ENCODE measurements at places on chromosomes 2 and 18. TPM values are rescaled to one million over a fixed set of nuclear protein-coding genes. Genes with fewer than 3 reads are reported as not detected.

Gene NT5DC4
- not detected for total RNA-seq

Gene ONECUT2
- not detected for total RNA-seq

Gene CDC42EP3
- 18.6 TPM for total RNA-seq

Gene C1GALT1C1L
- 0.31 TPM for total RNA-seq

Gene ZNF514
- total RNA-seq = 7.1 TPM

Gene BOLL
- total RNA-seq = not detected

Gene LDLRAD4
- total RNA-seq = 27.5 TPM

Gene UBXN4
- 70.6 TPM for total RNA-seq

Gene BCL11A
- total RNA-seq = 1.6 TPM

DNA sequence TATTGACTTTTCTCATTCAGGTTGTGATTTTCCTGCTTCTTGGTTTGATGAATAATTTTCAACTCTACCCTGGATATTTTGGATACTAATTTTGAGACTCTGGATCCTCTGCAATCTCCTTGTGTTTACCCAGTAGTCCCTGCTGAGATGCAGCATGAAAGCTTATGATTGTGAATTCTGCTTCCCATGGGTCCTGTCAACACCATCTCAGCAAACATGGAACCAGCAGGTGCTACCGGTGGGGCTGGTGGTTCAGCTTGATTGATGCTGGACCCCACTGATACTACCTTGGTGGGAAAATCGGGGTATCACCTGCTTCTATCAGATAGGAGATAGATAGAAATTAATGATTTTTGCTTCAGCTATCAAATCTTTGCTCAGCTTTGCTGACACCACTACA is 81.1 kb downstream of the SOWAHC start:
- DNase-seq = no peak

- DNase-seq = no peak
These were observed 30.5 kb downstream of the GCKR start for GRCh38 chr2:27527182-27527581.

DNA sequence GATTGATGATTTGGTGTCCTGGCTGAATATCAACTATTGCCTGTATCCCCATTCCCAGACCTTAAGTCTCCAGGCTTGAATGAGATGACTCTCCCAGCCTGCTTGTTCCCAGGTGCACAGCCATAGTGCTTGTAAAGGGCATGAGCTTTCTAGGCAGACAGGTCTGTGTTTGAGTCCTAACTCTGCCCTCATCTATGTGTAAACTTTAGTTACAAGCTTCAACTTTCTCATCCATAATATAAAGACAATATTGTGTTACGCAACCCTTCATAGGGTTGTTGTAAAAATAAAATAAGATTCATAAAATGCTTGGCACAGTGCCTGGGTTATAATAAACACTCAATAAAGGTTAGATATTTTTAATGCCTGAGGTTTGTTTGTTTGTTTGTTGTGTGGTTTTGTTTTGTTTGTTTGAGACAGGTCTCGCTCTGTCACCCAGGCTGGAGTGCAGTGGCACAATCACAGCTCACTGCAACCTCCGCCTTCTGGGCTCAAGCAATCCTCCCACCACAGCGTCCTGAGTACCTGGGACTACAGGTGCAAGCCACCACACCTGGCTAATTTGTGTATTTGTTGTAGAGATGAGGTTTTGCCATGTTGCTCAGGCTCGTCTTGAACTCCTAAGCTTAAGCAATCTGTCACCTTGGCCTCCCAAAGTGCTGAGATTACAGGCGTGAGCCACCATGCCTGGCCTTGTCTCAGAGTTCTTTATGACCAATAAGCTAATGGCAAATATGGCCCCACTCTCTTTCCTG is 89.4 kb upstream of the MAPRE2 start:
- DNase-seq = no peak

DNA sequence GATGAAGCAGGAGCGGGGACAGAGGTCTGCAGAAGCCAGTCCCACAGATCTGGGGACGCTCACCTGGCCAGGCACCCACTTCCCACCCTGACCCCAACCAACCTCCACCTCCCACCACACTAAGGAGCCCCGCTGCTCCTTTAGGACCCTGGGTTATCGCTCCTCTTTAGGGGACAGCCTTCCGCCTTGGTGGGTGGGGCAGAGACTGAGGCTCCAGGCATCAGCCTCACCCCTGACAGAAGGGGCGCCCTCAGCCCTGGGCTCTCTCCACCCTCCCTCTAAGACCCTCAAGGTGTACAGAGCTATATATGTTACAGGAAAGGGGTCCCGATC is 33.5 kb upstream of the SLC66A3 start:
- no peak for DNase-seq

DNA sequence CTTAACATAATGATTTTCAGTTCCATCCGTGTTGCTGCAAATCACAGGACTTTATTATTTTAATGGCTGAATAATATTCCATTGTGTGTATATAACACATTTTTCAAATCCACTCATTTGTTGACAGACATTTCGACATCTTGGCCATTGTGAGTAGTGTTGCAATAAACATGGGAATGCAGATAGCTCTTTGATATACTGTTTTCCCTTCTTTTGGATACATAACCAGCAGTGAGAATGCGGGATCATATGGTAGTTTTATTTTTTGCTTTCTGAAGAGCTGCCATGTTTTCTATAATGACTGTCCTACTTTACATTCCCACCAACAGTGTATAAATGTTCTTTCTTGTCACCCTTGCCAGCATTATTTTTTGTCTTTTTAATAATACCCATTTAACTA is 420.3 kb upstream of the CHAC2 start:
- DNase-seq = no peak

DNA sequence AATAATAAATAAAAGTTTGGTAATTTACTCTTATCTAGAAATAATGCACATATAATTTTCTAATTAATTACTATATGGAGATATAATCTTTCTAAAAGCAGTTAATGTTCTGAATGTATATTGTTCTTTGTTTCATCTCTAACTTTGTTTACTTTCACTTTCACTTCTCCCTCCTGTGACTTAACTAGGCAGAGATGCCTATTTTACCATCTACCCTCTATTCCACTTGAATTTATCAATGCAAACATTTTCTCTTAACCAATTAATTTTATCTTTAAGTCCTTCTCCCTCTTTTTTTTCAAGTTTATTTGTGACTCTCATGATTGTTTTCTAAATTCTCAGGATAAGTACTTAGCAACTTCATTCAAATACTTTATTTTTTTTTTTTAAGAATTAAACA is 55.1 kb upstream of the IL1RL1 start:
- DNase-seq = no peak

GRCh38 chr2:6653281-6653750 is 212.4 kb downstream of the CMPK2 start:
- no peak for DNase-seq

GRCh38 chr2:105140240-105140568 is 101.3 kb upstream of the GPR45 start:
- no peak for DNase-seq

GRCh38 chr18:61972389-61973264 is 79.8 kb upstream of the RNF152 start:
- DNase-seq = no peak

- no peak for DNase-seq
These were observed 116.3 kb downstream of the ZBTB7C start for GRCh38 chr18:48292782-48293424.

- no peak for DNase-seq
These were observed 58.6 kb upstream of the GLS start for GRCh38 chr2:190822043-190822442.

DNA sequence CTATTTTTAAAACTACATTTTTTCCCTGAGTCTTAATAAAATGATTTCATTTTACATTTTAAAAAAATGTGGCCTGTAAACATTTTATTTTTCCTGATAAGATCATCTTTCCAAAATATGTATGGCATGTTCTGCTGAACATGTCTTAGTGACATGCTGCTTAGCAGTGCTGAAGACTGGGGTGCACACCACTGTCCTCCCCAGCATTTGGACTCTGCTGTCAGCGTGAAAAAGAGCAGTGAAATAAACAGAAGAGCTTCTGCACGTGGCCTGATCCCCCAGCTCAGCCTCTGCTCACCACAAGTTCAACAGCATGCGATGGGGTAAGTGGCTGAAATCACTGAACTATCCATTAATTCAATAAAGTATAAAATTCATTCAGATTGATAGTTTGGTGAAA is 81.6 kb upstream of the ZNF521 start:
- DNase-seq = no peak

DNA sequence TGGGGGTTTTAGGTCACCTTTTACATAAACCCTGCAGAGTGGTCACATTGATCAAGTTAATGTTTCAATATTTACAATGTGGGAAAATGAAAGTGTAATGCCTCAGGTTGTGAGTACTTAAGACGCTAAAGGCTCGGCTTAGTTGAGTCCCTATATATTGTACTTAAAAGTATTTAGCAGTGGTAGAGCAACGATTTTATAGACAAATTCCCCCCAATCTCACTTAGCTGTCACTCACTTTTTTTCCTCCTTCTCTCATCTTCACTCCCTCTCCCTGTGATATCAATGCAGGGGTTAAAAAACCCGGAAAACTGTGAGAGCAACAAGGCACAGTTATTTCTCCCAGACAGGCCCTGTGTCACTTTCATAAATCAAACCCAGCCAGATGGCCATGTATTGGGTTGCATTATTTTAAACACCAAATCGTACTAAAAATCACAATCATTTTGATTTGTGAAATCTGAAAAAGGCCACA is 5.4 kb downstream of the POU3F3 start:
- no peak for DNase-seq

GRCh38 chr2:65826567-65826966 is 394.2 kb upstream of the SPRED2 start:
- no peak for DNase-seq

DNA sequence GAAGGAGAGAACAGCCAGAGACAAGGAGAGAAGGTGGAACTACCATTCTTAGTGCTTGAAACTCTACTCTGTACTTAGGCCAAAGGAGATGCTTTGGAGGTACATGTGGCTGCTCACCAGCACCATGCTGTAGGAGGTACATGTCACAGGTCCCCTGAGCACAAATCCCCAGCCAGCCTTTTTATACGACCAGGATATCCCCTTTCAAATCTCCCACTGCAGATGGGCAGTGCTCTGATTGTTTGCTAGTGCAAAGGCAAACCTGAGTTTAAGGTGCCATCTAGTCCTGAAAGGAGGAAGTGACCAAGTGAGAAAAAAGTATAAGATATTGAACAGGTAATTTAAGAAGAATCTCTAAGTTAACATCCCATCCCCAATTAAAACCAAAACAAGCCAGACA is 17.1 kb upstream of the TTC21B start:
- DNase-seq = no peak

- DNase-seq = no peak
These were observed 7.0 kb downstream of the ASAP2 start for GRCh38 chr2:9213477-9214051.

GRCh38 chr2:154849482-154849881 is 151.0 kb downstream of the KCNJ3 start:
- DNase-seq = no peak

DNA sequence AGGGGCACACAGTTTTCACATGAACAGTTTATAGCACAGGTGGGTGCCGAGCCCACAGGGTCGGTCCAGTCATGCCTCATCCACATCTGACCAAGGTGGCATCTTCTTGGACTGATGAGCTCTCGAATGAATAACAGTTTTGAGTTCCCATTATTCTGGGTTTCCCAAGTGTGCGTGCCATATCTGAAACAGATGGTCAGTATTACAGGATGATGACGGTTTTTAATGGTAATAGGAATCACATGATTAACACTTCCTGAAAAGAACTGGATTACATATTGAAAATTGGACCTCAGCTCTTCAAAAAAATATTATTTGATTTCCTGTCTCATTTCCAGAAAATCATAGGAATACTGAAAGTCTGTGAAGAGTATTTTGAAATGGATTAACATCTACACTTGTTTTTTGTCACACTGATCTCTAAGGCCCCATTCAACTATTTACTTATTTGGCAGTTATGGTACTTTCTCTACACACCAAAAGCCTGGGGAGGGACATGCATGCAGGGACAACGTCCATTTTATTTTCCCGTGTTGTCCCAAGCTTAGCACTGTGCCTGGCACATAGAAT is 22.2 kb upstream of the NAB1 start:
- DNase-seq = no peak

GRCh38 chr2:157404363-157404762 is 39.5 kb downstream of the CYTIP start:
- peak; percentile 58 for DNase-seq

DNA sequence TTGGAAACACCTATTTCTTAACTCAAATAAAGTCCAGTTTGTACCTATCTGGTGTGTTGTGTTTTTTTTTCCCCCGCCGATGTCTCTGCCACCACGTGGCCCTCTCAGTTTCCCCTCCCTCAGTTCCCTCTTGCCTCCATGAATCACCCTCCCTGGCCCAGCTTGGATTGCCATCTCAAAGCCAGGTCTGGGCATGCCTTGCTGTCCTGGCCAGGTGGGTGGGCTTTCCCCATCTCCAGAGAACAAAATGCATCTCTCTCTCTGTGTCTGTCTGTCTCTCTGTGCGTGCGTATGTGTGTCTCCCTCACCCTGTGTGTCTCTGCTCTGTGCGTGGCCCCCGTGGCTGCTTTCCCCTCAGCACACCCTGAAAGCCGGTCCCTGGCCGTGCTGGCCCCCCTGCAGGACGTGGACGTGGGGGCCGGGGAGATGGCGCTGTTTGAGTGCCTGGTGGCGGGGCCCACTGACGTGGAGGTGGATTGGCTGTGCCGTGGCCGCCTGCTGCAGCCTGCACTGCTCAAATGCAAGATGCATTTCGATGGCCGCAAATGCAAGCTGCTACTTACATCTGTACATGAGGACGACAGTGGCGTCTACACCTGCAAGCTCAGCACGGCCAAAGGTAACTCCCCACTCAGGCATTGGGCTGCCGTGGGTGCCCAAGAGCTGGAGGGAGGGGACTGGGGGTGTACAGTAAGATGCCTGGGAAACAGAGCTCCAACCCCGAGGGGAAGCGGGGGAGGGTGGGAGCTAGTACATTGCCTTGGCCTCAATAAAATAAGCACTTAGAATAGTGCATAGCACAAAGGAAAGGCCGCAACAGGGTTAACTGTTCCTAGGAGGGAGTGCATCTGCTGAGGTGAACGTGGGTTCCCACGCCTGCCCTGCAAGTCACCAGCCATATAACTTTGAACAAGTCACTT is 31.6 kb upstream of the GMPPA start:
- DNase-seq = no peak

GRCh38 chr2:68717305-68717661 is 17.3 kb upstream of the ARHGAP25 start:
- DNase-seq = peak; percentile 41

- no peak for DNase-seq
These were observed 316.6 kb upstream of the NCKAP5 start for GRCh38 chr2:133884739-133885381.

DNA sequence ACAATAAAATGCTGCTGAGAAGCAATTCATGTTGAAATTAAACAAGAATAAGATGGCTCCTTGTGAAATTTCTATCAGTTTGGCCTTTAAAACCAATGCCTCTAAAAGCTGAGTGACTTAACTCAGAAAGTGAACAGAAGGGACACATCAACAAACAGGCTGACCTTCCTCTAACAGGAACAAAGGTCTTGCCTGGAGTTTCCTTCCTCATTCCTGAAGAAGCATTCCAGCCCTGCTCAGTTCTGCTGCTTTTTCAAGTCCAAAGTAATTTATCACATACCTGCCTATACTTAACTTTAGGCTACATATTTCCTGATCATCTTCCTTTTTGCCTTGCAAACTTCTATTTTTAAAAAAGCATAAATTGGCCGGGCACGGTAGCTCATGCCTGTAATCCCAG is 14.1 kb downstream of the PTRHD1 start:
- no peak for DNase-seq

- DNase-seq = no peak
These were observed 4.9 kb downstream of the KLHL30 start for GRCh38 chr2:238143239-238143951.

Data from activated naive CD8-positive, alpha-beta T cell treated with anti-CD3 and anti-CD28 coated beads for 36 hours (primary cell).